ENCODE measurements at places on chromosomes 3 and 15. TPM values are rescaled to one million over a fixed set of nuclear protein-coding genes. Genes with fewer than 3 reads are reported as not detected.

- no peak for DNase-seq
Measured at GRCh38 chr3:51876186-51876585, 785 bp upstream of the IQCF5 start.

UROC1 gene
- not detected for polyA plus RNA-seq

- no peak for DNase-seq
Measured at GRCh38 chr15:96075895-96076294, 254.6 kb upstream of the NR2F2 start.

- no peak for DNase-seq
Measured at GRCh38 chr15:76221085-76221767, 90.0 kb downstream of the ETFA start.

LRRC2 gene
- polyA plus RNA-seq = not detected
